ENCODE measurements at places on chromosomes 12 and 14.

GRCh38 chr12:75666939-75667334 lies 155.5 kb upstream of the KRR1 start:
- H3K4me1 ChIP-seq = peaks cover 4% of the 10 kb centered on the region
- H3K27ac ChIP-seq = no peak overlapping the region
- H3K4me3 ChIP-seq = no peak overlapping the region
- no peaks in the 10 kb centered on the region for H3K27me3 ChIP-seq
- H3K36me3 ChIP-seq = no peaks in the 10 kb centered on the region

- H3K27me3 ChIP-seq = no peaks in the 10 kb centered on the region
- H3K36me3 ChIP-seq = no peaks in the 10 kb centered on the region
- H3K27ac ChIP-seq = peak overlapping the region; percentile 8
- peak overlapping the region; percentile 8 for H3K4me3 ChIP-seq
- H3K4me1 ChIP-seq = peaks cover 6% of the 10 kb centered on the region
Measured at GRCh38 chr12:25052196-25052913, 103.5 kb upstream of the BCAT1 start.

- H3K27me3 ChIP-seq = no peaks in the 10 kb centered on the region
- H3K4me1 ChIP-seq = no peaks in the 10 kb centered on the region
- no peak overlapping the region for H3K4me3 ChIP-seq
- H3K27ac ChIP-seq = no peak overlapping the region
- no peaks in the 10 kb centered on the region for H3K36me3 ChIP-seq
Measured at GRCh38 chr14:92753250-92753649, 4.8 kb upstream of the LGMN start.

GRCh38 chr12:91883811-91884210 lies 261.8 kb downstream of the BTG1 start:
- DNase-seq = no peak
- H3K4me1 ChIP-seq = no peaks in the 10 kb centered on the region
- H3K27ac ChIP-seq = no peak overlapping the region
- no peaks in the 10 kb centered on the region for H3K27me3 ChIP-seq
- no peak overlapping the region for H3K4me3 ChIP-seq
- H3K36me3 ChIP-seq = no peaks in the 10 kb centered on the region

- no peaks in the 10 kb centered on the region for H3K27me3 ChIP-seq
- no peaks in the 10 kb centered on the region for H3K36me3 ChIP-seq
- H3K27ac ChIP-seq = no peak overlapping the region
- H3K4me1 ChIP-seq = peaks cover 48% of the 10 kb centered on the region
Measured at GRCh38 chr12:100138048-100138802, 4.4 kb downstream of the BLTP3B start.

DNA sequence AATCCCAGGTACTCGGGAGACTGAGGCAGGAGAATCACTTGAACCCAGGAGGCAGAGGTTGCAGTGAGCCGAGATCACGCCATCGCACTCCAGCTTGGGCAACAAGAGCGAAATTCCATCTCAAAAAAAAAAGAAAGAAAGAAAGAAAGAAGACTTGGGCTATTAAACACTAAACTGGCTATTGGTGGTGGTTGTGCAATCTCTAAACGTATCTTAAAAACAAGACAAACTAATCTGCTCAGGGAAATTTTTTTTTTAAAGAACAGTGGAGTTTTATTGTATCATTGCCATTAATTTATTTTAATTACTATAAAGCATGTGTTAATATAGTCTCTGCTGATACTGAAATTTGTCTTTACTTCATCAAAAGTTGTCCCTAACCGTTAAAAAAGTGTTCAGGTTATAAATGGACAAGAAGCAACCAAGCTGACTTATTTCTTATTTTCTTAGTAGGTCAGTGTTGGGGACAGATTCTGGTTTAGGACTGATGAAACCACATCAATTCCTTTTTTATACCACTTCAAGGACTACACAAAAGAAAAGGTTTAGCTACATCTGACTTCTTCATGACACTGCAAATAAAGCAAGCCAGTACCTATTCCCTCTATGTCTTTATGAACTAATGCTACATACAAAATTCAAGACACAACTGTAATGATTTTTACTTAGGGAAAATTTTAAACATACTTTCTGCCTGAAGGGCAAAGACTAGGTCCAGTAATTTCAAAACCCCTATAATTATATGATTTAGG lies 68.7 kb upstream of the KRAS start:
- no peak for DNase-seq
- no peaks in the 10 kb centered on the region for H3K36me3 ChIP-seq

DNA sequence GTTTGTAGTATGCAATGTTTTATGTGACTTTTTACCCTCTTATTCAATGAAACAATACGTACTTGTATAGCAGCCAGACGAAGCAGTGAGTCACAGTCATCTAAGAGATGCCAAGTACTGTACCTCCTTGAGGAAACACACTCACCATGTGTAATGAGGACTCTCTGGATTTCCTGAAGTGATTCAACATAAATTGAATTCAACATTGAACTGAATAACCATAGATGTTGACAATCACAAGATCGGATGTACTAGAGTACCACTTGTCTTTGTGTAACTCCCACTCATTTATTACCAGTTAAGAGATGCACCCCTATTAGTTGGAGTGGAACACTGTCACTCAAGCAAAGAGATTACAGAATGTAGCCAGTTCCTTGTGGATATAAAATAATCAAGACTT lies 175.2 kb upstream of the HMGA2 start:
- H3K27me3 ChIP-seq = no peaks in the 10 kb centered on the region
- no peak for DNase-seq
- no peaks in the 10 kb centered on the region for H3K36me3 ChIP-seq
- H3K4me1 ChIP-seq = no peaks in the 10 kb centered on the region
- no peak overlapping the region for H3K4me3 ChIP-seq

- no peak for DNase-seq
- peak overlapping the region; percentile 63 for H3K27ac ChIP-seq
- H3K27me3 ChIP-seq = no peaks in the 10 kb centered on the region
Measured at GRCh38 chr12:109277899-109278762, 31.0 kb downstream of the FOXN4 start.

DNA sequence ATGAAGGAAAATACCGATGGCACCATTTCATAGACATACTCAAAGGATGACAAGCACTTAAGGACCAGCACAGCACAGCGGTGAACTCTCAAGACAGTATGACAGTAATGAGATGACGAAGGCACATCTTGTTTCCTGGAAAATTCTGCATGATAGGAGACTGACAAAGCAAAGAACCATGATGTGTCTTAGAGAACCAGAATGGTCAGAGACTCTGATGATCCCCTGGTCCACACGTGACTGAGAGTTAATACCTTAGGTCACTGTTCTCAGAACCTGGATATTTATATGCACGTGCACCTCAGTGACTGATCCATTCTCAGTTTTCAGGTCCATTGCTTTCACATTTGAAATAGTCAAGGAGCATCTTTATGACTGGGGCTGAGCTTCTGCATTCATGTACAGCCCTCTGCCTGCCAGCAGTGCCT lies 35.3 kb downstream of the PROX2 start:
- no peak overlapping the region for H3K4me3 ChIP-seq
- H3K27ac ChIP-seq = no peak overlapping the region
- peaks cover 10% of the 10 kb centered on the region for H3K4me1 ChIP-seq
- no peaks in the 10 kb centered on the region for H3K36me3 ChIP-seq

DNA sequence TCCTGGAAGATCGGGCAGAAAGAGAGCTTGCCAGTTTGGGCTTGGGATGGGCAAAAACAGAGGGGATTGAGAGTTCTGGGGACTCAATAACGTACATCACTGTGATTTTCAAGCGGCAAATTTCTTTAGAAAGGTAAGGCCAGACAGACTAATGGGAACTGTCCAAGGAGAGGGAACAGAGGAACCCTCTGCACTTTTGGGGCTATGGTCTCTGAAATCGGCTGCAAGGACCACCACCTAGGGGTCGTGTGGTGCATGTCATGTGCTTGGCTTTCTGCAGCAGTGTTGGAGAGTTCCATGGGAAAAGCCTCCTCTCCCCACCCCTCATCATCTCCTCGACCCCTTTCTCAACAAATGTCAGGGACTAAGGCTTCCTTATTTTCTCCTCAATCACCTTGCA lies 79.6 kb downstream of the PPM1A start:
- no peak for DNase-seq
- H3K27me3 ChIP-seq = no peaks in the 10 kb centered on the region
- no peak overlapping the region for H3K27ac ChIP-seq
- H3K4me3 ChIP-seq = no peak overlapping the region
- peaks cover 21% of the 10 kb centered on the region for H3K4me1 ChIP-seq

DNA sequence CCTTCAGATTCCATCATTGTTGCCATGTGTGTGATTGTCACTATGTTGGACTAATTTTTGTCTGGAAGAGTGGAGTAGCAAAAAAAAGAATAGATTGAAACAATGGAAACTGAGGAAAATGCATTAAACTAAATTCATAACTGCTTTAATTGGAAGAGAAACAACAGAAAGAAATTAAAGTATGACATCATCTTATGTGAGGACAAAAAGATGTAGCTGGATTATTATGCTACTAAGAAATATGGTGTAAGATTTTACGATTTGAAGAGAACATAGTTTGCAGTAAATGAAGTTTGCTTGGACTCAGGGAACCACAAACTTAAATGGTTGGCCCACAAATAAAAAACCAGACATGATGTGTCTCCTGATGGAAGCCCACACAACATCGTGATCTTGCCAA lies 76.8 kb downstream of the PRKCH start:
- no peaks in the 10 kb centered on the region for H3K27me3 ChIP-seq
- no peak overlapping the region for H3K27ac ChIP-seq
- peaks cover 5% of the 10 kb centered on the region for H3K4me1 ChIP-seq
- DNase-seq = no peak

GRCh38 chr14:75561013-75561432 lies 17.4 kb upstream of the FLVCR2 start:
- no peak overlapping the region for H3K27ac ChIP-seq
- H3K4me1 ChIP-seq = peaks cover 5% of the 10 kb centered on the region
- no peak for DNase-seq
- no peaks in the 10 kb centered on the region for H3K27me3 ChIP-seq
- no peak overlapping the region for H3K4me3 ChIP-seq

DNA sequence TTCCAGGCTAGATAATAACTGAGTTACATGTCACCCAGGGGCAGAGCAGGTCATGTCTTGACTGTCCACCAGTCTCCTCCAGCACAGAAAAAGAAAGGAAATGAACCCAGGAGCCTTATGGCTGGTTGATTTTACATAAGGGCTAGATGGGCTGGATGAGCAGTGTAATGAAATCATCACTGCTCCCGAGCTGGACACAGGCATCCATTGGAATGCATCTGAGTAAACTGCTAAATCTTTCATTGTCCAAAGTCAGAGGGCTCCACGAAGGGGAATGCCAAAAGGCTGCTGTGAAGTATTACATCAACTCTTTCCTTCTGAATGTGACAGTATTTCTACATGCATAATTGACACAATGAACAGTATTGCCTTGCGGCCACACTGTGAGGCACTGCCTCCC lies 30.1 kb upstream of the TSPAN11 start:
- no peak overlapping the region for H3K27ac ChIP-seq
- peaks cover 11% of the 10 kb centered on the region for H3K4me1 ChIP-seq
- DNase-seq = no peak
- no peaks in the 10 kb centered on the region for H3K36me3 ChIP-seq
- H3K27me3 ChIP-seq = no peaks in the 10 kb centered on the region

GRCh38 chr12:101181776-101182175 lies 28.3 kb downstream of the SLC5A8 start:
- H3K4me1 ChIP-seq = no peaks in the 10 kb centered on the region
- no peaks in the 10 kb centered on the region for H3K27me3 ChIP-seq
- H3K27ac ChIP-seq = no peak overlapping the region
- H3K36me3 ChIP-seq = no peaks in the 10 kb centered on the region
- DNase-seq = no peak
- H3K4me3 ChIP-seq = no peak overlapping the region

GRCh38 chr12:124852329-124852831 lies 11.3 kb downstream of the SCARB1 start:
- DNase-seq = no peak
- H3K4me3 ChIP-seq = no peak overlapping the region
- no peaks in the 10 kb centered on the region for H3K27me3 ChIP-seq
- H3K4me1 ChIP-seq = peaks cover 14% of the 10 kb centered on the region
- H3K27ac ChIP-seq = peak overlapping the region; percentile 30

GRCh38 chr12:74906224-74906623 lies 303.4 kb downstream of the KCNC2 start:
- no peaks in the 10 kb centered on the region for H3K4me1 ChIP-seq
- DNase-seq = no peak
- H3K27me3 ChIP-seq = no peaks in the 10 kb centered on the region

GRCh38 chr14:101709533-101709881 lies 52.0 kb upstream of the PPP2R5C start:
- H3K4me3 ChIP-seq = no peak overlapping the region
- H3K27me3 ChIP-seq = no peaks in the 10 kb centered on the region
- H3K36me3 ChIP-seq = no peaks in the 10 kb centered on the region

DNA sequence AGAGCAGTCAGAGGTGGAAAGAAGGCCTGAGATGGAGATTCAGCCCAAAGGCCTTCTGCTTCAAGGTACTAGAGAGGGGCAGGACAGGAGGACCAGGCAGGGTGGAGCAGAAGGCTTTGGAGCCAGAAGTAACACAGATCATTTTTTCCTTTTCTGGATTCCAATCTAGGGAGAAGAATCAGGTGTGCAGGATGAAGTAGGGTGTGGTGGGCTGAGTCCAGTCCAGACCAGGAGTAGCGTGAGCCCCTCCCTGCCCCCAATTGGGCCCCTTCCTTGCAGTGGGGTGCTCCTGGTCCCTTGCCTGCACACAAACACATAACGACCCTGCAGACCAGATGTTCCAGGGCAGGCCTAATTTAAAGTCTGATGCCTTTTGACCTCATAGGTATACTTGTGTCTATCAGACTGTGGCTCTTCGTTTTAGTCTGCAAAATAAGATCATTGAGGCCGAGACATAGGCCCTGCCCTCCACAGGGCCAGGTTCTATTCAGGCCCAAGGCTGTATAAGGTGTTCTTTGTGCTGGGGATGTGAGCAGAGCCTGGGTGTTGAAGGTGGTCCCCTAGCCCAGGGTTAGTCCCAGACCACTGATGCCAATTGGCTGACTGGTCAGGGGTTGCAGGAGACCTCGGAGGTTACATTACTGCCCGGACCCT lies 1.0 kb upstream of the NYNRIN start:
- DNase-seq = no peak
- H3K27ac ChIP-seq = peak overlapping the region; percentile 91
- no peaks in the 10 kb centered on the region for H3K36me3 ChIP-seq
- H3K4me3 ChIP-seq = peak overlapping the region; percentile 69

DNA sequence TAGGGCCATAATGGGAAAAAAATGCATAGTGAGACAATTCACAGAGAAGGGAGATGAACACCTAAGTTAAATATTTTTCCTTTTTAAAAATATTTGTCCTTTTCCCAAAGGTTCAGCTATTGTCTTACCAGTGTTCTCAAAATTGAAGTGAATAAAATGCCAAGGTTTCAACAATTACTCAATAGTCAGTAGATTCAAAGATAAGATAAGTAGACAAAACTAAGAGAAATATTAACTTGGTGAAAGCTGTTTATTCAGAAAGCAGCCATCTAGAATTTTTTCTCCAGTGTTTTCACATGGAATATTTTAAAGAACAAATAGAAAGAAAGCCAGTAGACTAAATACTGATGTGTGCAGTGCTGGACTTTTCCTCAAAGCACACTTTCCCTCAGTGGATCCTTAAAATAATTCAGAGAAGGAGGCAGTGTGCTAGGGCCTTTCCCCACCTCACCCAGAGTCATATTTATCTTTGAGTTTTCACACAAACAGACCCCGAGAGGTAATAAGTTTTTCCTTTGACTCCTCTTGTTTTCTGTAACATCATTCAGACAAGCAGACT lies 144.5 kb upstream of the PLEKHG7 start:
- H3K27ac ChIP-seq = no peak overlapping the region
- H3K27me3 ChIP-seq = no peaks in the 10 kb centered on the region
- peaks cover 32% of the 10 kb centered on the region for H3K4me1 ChIP-seq
- no peak overlapping the region for H3K4me3 ChIP-seq
- no peak for DNase-seq
